ENCODE measurements at places on chromosomes 3 and 15.
A peak's percentile ranks its signal among the peaks of the same experiment; 100 is the strongest.

DNA sequence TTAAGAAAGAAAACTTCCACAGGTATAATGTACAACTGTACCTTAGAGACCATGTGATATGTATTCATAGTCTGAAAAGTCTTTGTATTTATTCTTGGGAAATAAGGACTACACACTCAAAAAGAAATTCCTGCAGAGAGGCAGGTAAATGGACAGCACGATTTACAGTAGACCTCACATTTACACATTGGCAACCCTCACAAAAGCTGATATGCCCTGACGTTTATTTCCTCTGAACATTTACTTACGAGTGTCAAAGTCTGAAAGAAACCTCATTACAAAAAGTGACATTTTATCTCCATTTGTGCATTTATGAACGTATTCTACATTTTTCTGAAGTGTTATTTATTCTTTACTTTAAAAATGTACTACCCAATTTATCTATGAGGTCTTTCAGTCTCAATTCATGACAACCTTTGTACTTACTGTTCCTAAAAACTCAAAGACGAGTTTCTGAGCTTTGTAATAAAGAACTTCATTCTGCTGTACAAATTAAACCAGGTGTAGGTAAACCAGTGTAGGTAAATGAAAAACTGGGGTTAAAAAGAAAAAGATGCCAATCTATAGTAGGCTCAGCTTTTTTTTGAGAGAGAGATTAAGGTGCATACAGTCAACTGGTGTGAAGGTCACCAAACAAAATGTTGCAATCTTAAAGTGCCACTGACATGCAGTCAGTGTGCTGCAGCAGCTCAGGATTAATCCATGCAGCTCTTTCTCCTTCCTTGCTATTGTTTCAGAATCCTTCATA, 44.3 kb downstream of the THRB start:
- DNase-seq: no peak
- no peaks in the 10 kb centered on the region for H3K4me1 ChIP-seq
- H3K27me3 ChIP-seq: no peaks in the 10 kb centered on the region

GRCh38 chr3:20904671-20905070, 718.7 kb upstream of the SGO1 start:
- DNase-seq: peak; percentile 10
- no peak overlapping the region for H3K27ac ChIP-seq

DNA sequence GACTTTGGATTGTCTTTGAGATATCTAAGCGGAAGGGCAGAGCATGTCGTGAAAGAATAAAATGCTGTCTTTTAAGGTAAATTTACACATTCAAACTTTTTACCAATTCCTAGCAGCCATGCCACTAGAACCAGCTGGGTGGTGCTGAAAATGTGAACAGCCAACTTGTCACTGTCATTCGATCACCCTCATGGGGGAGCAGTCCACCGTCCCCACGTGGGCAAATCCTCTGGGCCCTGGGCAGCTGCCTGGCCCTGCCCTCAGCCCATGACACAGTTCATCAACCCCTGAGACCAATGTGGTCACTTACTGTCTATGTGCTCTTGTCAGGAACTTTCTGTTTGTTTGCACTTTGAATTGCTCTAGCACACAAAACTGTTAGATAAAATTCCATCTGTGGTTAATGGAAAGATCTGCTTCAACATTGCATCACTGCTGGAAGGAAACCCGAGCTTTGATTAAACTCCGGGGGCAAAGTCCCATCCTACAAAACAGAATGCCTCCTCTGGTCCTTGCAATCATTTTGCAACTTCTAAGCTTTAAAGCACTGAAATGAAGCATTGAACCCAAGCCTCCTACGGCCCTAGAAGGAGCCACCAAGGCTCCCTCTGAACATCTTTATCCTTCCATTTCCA, 50.1 kb downstream of the PCSK6 start:
- H3K36me3 ChIP-seq: no peaks in the 10 kb centered on the region
- no peaks in the 10 kb centered on the region for H3K4me1 ChIP-seq
- no peaks in the 10 kb centered on the region for H3K27me3 ChIP-seq

DNA sequence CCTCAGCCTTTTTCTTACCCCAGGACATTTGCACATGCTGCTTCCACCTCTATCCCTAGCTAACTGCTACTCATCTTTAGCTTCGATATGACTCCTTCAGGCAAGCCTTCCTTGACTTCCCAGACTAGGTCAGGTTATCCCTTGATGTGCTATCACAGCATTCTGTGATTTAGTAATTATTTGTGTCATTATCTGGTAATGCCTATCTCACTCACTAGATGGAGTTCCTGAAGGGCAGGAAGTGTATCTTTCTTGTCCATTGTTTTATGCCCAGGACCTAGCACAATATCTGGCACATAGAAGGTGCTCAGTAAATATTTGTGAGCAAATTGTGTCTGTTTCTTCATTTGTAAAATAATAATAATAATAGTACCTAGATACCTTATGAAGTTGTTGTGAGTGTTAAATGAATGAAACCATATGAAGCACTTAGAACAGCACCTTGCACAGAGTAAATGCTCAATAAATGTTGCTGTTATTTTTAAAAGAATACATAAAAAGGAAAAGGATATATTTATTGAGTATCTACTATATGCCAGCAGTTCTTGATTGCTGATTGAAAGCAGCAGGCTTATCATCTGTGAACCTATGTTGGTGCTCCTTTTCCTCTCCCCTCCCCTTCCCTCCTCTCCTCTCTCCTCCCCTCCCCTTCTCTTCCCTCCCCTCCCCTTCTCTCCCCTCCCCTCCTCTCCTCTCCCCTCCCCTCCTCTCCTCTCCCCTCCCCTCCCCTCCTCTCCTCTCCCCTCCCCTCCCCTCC, 31.5 kb downstream of the SQOR start:
- no peak overlapping the region for H3K27ac ChIP-seq
- H3K36me3 ChIP-seq: no peaks in the 10 kb centered on the region
- H3K4me1 ChIP-seq: no peaks in the 10 kb centered on the region
- no peak overlapping the region for H3K4me3 ChIP-seq

GRCh38 chr3:69936266-69936665, 63.3 kb upstream of the SAMMSON start:
- H3K27ac ChIP-seq: no peak overlapping the region
- H3K4me1 ChIP-seq: no peaks in the 10 kb centered on the region
- no peak for DNase-seq
- H3K27me3 ChIP-seq: no peaks in the 10 kb centered on the region
- no peaks in the 10 kb centered on the region for H3K36me3 ChIP-seq
- H3K4me3 ChIP-seq: no peak overlapping the region

DNA sequence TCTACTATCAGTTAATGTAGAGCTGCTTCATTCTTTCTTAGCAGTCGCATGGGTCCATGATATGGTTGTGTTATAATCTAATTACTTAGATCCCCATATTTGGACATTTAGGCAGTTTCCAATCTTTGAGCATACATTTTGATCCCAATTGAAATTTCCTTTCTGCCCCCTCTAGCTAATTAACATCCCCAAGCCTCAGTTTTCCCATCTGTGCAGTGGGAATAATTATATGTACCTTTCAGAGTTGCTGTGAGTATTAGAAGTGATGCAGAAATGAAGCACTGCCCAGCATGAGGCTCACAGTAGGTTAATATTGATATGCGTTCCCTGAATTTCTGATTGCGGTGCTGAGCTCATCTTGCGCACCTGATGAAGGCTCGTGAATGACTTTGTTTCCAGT, 21.8 kb downstream of the SPSB4 start:
- no peaks in the 10 kb centered on the region for H3K27me3 ChIP-seq
- peaks cover 82% of the 10 kb centered on the region for H3K4me1 ChIP-seq
- H3K36me3 ChIP-seq: no peaks in the 10 kb centered on the region
- no peak for DNase-seq
- no peak overlapping the region for H3K4me3 ChIP-seq
- no peak overlapping the region for H3K27ac ChIP-seq

DNA sequence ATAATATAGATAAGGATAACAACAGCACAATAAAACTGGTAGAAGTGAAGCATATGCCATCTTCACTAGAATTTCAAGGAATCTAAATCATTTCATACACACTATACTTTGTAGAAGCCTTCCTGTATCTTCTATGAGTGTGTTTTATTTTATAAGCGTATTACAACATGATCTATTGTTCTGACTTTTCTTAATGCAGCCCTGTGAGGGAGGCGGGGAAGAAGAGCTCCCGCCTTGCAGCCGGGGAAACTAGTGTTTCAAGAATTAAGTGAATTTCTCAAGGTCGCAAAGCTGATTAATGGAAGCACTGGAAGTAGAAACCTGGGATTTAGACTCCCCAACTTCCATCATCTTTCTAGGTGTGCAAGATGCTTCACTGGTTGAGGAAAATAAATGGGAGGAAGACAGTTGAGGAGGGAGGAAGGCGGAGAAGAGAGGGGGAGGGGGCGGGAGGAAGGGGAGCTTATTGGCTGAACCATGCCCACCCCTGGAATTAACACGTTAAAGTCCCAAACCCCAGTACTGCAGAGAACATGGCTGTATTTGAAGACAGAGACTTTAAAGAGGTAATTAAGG, 32.9 kb downstream of the VGLL4 start:
- no peak overlapping the region for H3K4me3 ChIP-seq
- no peak for DNase-seq
- no peaks in the 10 kb centered on the region for H3K27me3 ChIP-seq
- H3K36me3 ChIP-seq: no peaks in the 10 kb centered on the region
- no peak overlapping the region for H3K27ac ChIP-seq

DNA sequence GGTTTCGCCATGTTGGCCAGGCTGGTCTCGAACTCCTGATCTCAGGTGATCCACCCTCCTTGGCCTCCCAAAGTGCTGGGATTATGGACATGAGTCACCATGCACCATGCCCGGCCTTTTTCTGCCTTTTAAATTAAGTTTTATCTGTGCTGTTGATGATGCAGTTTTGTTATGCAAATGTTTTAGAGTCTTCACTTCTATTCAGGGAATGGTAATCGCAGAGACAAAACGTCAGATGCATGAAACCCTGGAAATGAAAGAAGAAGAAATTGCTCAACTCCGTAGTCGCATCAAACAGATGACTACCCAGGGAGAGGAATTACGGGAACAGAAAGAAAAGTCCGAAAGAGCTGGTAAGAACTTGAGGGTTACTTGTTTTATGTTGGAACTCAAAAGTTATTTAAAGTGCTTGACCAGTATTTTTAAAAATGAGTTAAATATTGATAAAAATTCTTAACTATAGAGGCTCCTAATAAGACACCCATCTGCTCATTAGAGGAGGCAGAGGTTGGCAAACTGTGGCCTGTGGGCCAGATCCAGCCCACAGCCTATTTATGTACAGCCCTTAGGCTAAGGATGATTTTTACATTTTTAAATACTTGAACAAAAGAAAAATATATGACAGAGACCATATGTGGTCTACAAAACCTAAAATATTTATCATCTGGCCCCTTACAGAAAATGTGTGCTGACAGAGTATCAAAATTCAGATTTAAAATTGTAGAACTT, 127.8 kb upstream of the LRRFIP2 start:
- no peak overlapping the region for H3K4me3 ChIP-seq
- no peaks in the 10 kb centered on the region for H3K27me3 ChIP-seq
- H3K27ac ChIP-seq: peak overlapping the region; percentile 67
- peak; percentile 77 for DNase-seq

DNA sequence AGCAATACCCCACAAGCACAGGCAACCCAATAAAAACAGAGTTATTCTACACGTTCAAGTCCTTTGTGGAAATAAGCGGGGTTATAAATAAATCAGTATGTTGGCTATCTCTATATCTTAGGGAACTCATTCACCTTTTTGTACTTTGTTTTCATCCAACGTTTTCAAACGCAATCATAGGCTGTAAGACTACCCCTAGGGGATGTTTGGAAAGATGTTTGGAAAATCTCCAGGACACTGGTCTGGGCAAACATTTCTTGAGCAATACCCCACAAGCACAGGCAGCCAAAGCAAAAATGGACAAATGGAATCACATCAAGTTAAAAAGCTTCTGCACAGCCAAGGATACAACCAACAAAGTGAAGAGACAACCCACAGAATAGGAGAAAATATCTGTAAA, 70.1 kb downstream of the CLDN11 start:
- H3K27me3 ChIP-seq: no peaks in the 10 kb centered on the region
- no peak for DNase-seq
- no peak overlapping the region for H3K27ac ChIP-seq

DNA sequence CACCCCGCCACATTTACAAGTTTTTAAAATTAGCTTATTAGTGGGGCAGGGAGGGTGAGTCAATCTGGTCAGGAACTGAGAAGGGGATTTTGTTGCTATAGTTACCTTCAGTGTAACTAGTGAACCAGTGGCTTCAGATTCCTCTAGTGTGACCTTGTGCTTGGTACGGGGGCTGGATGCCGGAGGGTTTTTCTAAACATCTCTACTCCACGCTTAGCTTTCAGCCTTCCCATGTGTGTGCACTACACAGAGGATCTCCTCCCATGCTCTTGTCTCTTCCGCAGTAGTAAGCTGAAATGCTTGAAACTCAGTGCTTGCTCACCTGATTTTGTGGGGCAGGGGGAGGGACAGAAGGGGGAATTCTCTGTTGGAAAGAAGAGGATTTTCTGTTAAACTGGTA, 67.9 kb upstream of the AKAP13 start:
- peak; percentile 14 for DNase-seq
- no peaks in the 10 kb centered on the region for H3K36me3 ChIP-seq
- no peaks in the 10 kb centered on the region for H3K27me3 ChIP-seq
- H3K27ac ChIP-seq: no peak overlapping the region
- no peak overlapping the region for H3K4me3 ChIP-seq

DNA sequence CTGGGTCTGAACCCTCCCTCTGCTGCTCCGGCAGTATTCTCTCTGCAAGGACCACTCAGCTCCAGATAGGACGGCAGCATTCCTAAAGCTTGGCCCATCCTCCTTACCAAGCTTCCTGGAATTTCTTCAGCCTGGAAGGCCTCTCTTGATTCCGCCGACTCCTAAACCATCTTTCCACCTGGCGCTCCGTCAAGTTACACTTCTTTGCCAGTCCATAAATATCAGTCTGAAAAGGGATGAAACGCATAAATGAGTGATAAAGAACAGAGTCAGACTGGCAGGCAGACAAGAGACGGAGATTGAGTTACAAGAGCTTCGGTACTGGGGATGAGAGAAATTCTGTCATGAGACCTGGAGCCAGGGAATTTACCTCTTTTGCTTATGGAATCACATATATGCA, 44.3 kb downstream of the CERS3 start:
- no peak for DNase-seq
- H3K4me3 ChIP-seq: no peak overlapping the region
- H3K4me1 ChIP-seq: no peaks in the 10 kb centered on the region
- H3K36me3 ChIP-seq: no peaks in the 10 kb centered on the region
- H3K27me3 ChIP-seq: no peaks in the 10 kb centered on the region

GRCh38 chr3:24684506-24685023, 189.9 kb upstream of the THRB start:
- no peaks in the 10 kb centered on the region for H3K27me3 ChIP-seq
- peaks cover 16% of the 10 kb centered on the region for H3K4me1 ChIP-seq
- H3K4me3 ChIP-seq: peak overlapping the region; percentile 24
- H3K27ac ChIP-seq: no peak overlapping the region
- H3K36me3 ChIP-seq: no peaks in the 10 kb centered on the region

GRCh38 chr15:84992157-84992944, 10.7 kb downstream of the PDE8A start:
- no peak overlapping the region for H3K27ac ChIP-seq
- no peak overlapping the region for H3K4me3 ChIP-seq
- peaks cover 11% of the 10 kb centered on the region for H3K4me1 ChIP-seq
- DNase-seq: no peak
- no peaks in the 10 kb centered on the region for H3K27me3 ChIP-seq

DNA sequence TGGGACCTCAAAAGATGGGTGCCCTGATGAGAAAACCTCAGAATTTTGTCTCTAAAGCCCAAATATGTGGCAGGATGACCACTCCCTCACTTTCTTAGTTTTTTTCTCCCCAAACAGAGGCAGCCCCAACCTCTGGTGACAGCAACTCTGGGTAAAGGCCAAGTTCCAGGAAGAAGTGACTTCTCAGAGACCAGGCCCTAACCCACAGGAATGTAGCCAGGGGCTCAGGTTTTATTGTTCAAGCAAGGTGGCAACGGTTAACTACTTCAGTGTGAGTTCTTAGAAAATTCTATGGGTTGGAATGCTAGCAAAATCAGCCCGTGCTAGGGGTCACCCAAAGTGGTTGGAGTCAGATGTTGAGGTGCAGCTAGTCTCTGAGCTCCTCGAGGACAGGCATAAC, 5.1 kb upstream of the DNAJA4 start:
- DNase-seq: no peak
- no peaks in the 10 kb centered on the region for H3K36me3 ChIP-seq
- H3K4me1 ChIP-seq: no peaks in the 10 kb centered on the region

Data from GM23338 (cell line).